Fibroblast of skin of scalp (primary cell): ENCODE measurements at places on chromosomes 13 and 19.

DNA sequence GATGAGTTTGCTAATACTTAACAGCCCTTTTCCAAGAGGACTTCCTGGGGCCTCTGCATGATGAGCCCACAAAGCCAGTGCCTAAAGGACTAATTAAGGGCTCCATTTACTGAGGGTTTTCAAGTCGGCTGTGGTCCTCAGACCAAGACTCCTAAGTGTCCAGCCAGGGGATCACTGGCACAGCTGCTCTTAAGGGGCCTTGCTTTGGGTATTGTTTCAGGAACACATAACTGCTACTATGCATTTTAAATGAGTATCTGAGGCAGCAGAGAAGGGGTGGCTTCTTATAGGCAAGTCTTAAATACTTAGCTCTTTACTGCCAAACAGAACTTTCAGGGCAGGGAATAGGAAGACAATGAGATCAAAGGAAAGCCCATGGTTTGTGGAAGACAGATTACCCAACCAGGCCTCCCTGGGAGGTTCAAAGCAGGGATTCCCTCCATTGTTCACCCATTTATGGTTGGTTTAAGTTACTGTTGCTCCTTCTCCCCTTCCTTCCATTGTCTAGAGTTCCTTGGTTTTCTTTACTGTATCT is 61.9 kb downstream of the TNFRSF19 start:
- no peak for DNase-seq

GRCh38 chr13:51885651-51886050 is 23.9 kb downstream of the CCDC70 start:
- DNase-seq: no peak

DNA sequence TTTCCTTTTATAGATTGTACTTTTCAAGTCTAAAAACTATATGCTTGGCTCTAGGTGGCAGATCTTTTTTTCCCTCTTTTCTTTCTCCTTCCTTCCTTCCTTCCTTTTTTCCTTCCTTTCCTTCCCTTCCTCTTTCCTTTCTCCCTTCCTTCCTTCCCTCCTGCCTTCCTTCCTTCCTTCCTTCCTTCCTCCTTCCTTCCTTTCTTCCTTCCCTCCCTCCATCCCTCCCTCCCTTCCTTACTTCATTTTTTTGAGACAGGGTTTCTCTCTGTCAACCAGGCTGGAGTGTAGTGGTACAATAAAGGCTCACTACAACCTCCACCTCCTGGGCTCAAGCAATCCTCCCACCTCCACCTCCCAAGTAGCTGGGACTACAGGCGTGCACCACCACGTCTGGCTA is 48.1 kb downstream of the F2RL3 start:
- DNase-seq: no peak

GRCh38 chr13:21243045-21243897 is 66.8 kb downstream of the MRPL57 start:
- no peak for DNase-seq

DNA sequence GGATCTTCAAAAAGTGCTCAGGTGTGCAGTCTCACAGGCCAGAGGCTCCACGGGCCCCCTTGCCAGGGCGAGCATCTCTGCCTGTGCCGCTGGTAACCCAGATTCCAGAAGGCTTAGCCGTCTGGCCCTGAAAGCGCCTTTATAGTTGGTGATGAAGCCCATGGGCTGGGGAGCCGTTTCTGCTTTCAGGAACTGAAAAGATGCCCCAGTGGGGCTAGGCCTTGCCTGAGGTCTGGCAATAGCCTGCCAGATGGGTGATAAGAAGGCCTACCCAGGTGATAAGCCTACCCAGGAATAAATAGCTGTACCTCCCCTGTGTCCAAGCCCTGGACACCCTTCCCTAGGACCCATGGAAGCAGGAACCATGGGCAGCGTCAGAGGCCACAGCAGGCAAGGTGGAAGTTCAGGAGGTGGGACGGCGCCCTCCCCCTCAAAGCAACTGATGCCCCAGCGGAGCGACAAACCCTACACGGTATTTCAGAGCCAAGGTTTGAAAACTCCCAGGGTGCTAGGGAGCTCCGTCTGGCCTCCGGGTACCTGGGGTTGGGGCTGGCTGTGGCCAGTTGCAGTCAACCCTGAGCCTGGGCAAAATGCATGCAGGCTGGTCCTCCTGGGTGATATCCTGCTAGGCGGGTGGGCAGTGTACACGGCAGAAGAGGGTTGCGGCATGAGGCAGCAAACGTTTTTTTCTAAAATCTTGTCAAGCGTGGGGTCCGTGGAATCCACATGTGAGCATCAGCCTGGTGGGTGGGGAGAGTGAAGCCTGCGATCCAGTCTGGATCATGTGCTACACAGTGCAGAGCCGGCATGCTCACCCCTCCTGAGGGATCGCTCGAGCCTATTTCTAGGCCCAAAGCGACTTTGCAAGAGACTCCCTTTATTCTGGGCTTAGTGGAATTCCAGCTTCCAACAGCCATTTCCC is 45.3 kb downstream of the ACTN4 start:
- no peak for DNase-seq

DNA sequence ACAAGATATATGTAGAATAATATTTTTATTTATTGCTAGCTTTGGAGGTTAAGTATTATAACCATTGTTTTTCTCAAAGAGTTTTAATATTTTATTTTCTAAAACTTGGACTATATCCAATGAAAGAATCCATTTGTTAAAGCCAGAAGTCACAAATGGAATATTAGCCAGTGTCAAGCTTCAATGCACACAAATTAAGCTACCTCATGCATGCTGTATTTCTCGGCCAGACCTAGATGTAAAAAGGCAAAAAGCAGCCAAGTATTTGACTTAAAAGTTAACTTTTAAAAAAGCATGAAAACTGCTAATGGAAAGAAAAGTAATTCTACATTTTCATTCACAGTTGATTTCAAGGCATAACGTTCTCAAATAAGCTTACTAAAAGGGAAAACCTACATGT is 160.0 kb upstream of the ATXN8OS start:
- DNase-seq: no peak

- no peak for DNase-seq
Measured at GRCh38 chr13:105788530-105788929, 746.9 kb downstream of the EFNB2 start.

DNA sequence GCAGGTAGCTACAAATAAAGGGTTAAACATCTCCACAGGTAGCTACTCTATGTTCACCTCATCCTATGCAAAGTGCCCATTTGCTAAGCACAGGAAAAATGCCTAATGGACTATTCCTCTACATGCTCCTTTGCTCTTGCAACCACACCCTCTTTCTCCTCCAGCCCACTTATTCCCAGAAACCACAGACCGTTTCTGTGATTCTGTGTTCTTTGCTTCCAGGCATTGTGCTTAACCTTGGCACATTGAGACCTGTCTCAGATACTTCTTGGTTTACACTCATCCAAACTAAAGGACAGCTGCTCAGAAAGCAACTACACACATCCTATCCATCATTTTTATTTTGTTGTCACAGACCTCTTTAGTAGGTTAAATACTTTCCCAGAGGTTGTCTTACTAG is 785.0 kb upstream of the MIR17HG start:
- no peak for DNase-seq
